ENCODE measurements at places on chromosomes 7 and 10.

DNA sequence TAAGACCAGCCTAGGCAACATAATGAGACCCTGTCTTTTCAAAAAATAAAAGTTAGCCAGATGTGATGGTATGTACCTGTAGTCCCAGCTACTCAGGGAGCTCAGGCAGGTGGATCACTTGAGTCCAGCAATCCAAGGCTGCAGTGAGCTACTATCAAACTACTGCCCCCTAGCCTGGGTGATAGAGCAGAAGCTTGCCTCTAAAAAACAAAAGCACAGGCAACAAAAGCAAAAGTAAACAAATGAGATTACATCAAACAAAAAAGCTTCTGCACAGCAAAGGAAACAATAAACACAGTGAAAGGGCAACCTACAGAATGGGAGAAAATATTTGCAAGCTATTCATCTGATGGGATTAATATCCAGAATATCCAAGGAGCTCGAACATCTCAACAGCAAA lies 65.4 kb downstream of the FANK1 start:
- DNase-seq: no peak

DNA sequence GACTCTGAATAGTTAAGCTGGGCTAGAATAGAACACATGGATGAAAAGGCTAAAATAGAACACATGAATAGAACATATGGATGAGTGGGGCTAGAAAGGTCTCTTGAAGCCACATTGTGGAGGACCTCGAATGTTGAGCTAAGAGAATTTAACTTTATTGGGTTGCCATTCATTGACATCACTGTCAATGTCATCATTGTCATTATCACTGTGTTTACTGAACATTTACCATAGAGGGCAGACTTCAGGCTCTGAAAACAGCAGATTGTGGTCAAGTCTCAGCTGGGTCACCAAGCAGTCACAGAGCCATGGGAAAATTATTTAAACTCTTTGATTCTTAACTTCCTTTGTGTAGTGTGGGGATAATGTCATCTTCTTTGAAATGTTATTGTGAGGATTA lies 80.4 kb downstream of the WDFY4 start:
- DNase-seq: no peak

- DNase-seq: no peak
Observed at GRCh38 chr7:117776224-117776623, 97.0 kb downstream of the CTTNBP2 start.

DNA sequence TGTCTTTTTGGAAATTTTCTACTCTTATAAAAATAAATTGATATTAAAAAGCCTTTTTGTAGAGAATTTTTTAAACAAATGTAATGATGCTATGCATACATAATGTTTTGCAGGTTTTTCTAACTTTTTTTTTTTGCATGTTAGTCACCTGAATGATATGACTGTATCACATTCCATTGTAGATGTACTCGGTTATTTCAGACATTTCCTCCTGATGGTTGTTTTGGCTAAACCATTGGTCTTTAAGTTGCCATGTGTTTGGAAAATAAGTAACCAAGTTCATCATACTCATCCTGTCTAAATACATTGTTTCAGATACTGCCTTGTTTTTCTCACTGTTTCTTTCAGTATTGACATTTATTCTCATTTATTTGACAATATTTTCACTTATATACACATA lies 25.8 kb downstream of the NHLRC2 start:
- no peak for DNase-seq

DNA sequence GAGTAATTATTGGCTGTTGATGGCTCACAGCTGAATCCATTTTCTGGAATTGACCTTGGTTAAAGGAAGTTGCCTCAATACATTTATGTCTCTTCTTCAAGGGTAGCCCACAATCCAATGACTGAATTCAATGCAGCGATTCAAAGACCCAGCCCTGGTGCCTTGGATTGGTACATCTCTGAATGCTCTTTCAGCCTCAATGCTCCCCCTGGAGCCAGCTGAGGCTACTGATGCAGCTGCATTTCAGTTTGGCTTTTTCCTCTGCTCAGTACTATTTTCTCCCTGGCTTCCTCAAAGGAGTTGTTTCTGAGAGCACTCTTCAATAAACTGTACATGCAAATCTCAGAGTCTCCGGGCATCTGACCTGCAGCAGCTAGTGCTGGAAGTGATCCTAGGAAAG lies 633 bp upstream of the EBLN1 start:
- peak; percentile 38 for DNase-seq

DNA sequence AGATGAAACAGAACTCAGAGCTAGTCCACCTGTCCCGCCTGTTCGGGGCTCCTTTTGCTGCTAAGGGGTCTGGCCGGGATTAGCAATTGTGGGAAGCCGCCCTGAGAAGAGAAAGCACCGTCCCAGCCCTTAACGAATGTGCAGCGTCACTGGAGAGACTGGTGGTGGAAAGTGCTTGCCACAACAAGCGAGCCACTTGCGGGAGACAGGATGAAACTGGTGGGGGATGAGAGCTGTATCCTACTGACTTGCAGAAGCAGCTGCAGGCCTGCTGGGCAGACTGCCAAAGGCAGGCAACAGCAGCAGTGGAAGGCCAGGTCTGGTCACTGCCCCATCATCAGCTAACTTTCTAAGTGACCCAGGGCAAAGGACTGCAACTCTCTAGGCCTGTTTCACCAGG lies 95.4 kb downstream of the FAM53B start:
- no peak for DNase-seq

- DNase-seq: no peak
Observed at GRCh38 chr7:47634273-47634672, 52.4 kb upstream of the TNS3 start.

DNA sequence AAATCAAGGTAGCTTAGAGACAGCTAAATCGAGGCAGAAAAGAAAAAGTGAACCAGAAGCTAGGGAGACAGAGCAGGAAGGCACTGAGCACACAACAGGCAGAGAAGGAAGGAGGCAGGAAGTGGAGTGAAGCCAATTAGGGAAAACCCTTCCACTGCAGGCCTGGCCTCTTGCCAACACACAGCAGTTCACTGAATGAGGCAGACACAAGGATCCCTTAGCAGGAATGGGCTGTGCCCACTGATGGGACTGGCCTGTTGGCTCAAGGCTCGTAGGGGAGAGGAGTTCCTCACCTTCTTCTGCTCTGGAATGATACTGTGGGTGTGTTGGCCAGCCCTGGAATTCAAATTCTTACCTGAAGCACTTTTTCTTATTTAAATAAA lies 220.3 kb upstream of the STK17A start:
- no peak for DNase-seq

- DNase-seq: no peak
Observed at GRCh38 chr7:45401851-45402250, 172.3 kb upstream of the ADCY1 start.

DNA sequence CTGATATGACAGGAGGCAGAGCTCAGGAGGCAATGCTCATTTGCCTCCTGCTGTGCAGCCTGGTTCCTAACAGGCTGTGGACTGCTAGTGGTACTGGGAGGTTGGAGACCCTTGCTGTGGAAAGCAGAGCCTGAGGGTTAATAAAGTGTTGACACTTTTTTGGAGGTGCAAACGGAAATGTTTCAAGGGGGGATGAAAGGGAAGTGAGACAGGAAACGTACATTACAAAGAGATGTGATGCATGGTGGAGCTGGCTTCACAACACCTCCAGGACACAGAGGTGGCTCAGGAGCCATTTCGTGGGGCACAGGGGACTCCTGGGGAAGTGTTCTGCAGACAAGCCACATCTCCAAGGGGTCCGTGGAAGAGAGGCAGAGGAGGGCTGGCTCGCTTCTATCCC lies 137.6 kb upstream of the SVIL start:
- DNase-seq: no peak

- DNase-seq: peak; percentile 87
Observed at GRCh38 chr7:131109759-131110296, 217.8 kb upstream of the MKLN1 start.

- DNase-seq: no peak
Observed at GRCh38 chr7:79403451-79403850, 50.0 kb downstream of the MAGI2 start.

- no peak for DNase-seq
Observed at GRCh38 chr7:18788026-18788425, 292.5 kb downstream of the HDAC9 start.

DNA sequence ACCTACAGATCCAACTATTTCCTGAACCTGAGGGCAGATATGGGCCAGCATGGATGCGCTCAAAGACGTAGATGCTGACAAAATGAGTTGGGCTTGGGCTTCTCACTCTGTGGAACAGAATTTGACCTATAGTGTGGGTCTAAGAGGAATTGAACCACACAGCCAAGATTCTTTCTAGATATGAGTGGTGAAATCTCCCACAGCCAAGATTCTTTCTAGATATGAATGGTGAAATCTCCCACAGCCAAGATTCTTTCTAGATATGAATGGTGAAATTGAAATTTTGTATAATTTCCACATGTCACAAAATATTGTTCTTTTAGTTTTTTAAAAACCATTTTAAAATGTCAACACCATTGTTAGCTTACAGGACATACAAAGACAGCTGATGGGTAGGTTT lies 215.4 kb upstream of the LRGUK start:
- DNase-seq: no peak

- no peak for DNase-seq
Observed at GRCh38 chr7:25031007-25031406, 51.0 kb upstream of the OSBPL3 start.

- peak; percentile 42 for DNase-seq
Observed at GRCh38 chr10:95650232-95650631, 6.3 kb downstream of the ALDH18A1 start.

- DNase-seq: no peak
Observed at GRCh38 chr7:105097619-105098018, 83.6 kb downstream of the KMT2E start.

DNA sequence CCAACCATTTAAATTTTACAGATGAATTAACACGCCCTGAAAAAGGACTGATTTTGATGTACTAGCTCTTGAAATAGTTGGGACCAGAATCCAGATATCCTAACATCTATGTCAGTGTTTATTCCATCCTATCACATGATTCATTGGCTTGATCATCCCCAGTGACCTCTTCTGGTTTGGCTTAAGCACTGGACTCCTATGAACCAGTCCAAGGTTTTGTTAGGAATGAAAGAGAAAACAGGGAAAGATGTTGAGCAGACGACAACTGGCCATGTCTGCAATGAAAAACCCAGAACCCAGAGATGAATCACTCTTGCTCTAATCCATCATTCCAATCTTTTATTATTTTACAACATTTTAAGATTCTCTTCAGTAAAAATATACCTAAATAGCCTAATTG lies 1080.9 kb downstream of the SORCS1 start:
- no peak for DNase-seq

DNA sequence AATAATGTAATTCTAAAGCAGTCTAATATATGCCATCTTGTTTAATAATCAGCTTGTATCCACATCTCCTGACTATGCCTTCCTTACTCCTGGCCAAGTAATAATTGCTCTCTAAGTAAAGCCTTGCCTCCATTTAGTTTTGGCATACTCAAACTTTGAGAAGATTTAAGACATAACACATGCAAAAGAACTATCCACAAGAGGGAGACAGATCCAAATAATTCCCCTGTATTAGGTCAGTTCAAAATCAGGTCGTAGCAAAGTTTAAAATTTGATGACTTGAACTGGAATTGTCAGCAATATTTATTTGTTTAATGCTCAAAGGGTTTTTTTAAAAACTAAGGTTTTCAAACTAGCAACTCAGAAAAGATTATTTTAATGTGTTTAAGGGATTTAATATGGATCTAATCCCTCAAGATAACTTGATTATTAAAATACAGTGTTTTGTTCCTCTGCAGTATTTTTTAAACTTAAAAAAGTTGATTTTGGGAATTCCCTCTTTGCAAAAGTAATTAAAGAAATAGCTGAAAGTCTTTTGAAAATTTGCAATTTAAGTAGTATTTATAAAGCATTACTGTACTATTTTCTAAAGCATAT lies 95.3 kb downstream of the HDAC9 start:
- DNase-seq: no peak

DNA sequence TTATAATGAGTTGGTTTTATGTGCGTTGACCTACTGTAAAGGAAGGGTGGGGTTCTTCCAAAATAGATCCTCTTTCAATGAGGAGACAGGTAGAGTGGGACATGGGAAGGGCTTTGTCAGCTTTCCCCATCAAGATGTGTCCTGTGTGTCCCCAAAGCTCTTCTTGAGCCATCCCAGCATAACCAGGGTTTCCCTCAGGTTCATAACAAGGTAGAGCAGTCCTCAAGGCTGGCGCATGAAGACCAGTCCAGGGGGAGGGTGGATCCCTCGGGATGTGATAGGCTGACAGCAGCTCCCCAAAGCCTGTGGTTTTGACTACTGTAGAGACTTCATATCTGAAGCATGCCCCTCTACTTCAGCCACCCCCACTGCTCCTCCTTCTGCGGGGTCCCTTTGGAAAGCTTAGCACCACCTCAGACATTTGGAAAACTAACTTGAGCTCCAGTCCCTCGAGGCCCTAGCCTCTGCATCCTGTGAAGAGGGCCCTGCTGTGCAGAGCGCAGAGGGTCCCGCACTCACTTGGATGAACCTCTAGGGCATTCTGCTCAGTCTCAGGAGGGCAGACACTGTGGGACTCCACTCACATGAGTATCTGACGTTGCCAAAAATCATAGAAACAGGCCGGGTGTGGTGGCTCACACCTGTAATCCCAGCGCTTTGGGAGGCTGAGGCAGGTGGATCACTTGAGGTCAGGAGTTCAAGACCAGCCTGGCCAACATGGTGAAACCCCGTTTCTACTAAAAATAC lies 1.1 kb upstream of the GIMAP8 start:
- no peak for DNase-seq

GRCh38 chr10:57094083-57094482 lies 733.0 kb upstream of the ZWINT start:
- no peak for DNase-seq

DNA sequence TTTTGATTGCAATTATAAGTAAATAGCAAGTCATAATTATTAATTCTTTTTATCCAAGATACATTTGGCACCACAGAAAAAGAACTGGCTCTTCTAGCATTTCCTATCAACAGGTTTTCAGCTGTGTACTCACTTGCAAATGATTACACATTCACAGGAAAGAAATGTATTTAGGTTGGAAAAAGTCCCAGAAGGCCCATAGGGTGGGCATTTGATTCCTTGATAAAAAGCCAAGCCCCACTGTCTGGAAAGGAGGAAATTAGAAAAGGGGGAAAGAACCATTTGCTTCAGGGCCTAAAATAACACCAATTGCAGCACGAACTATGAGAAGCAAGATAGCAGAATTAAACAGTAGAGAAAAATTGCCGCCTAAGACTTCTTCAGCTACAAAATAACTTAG lies 80.8 kb upstream of the COL1A2 start:
- DNase-seq: no peak

DNA sequence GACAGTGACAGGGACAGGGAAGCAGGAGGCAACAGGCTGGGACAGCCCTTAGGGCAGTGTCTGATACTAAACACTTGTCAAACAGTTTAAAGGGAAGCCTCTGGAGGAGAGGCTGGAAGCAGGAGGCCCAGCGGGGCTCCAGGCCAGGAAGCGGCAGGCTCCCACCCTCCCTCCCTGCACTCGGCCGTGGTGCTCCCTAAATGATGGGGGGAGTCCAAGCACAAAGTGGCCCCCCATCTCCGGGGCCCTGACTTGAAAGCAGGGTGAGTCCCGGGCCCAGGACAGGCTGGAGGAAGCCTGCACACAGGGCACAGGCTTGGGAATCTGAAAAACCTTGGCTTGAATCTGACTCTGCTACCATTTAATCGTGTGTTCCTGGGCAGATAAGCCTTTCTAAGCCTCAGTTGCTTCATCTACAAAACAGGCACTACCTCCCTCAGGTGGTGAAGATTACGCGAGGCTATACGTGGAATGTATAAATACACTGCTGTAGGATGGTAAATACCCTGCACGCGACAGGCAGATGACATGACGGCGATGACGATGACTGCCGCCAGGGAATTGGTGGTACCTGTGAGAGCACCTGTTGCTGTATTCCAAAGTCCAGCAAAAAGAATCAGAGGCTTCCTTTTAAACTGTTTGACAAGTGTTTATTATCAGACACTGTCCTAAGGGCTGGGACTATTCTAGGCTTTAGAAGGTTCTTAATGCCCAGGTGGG lies 34.1 kb downstream of the GBX1 start:
- DNase-seq: no peak

Data from H9 (cell line).